Activated CD8-positive, alpha-beta memory T cell treated with anti-CD3 and anti-CD28 coated beads for 4 hours (primary cell): ENCODE measurements at places on chromosomes 3 and 15.

DNA sequence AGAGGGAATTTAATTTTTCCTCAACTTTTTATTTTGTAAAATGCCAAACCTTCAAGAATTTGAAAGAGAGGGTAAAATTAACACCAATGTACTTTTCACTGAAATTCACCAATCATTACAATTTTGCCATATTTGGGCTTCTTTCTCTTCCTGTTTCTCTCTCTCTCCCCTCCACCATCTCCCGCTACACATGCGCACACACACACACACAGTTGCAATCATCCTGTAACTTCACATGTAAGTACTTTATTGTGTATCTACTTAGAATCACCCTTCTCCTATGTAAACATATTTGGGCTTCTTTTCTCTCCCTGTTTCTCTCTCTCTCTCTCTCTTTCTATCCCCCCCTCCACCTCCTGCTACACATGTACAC, 7.4 kb downstream of the ARL14 start:
- DNase-seq: no peak

DNA sequence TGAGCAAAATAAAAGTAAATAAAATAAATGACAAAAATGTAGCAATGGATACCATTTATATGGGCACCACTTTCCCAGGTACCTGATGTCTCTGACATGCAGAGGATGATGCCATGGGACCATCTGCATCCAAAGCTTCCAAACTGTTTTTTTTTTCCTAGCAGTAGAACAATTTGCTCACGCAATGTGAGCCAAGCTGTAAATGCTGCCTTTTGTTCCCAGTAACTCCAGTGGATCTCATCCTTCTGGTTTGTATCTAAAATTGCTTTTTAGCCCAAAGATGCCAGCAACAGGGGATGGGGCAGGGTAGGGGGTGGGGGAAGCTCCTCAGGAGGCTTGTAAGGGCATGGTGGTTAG, 32.7 kb downstream of the SLC12A8 start:
- DNase-seq: no peak

GRCh38 chr3:81554388-81554787, 207.1 kb downstream of the GBE1 start:
- DNase-seq: no peak

- no peak for DNase-seq
Observed at GRCh38 chr3:8371960-8372463, 129.6 kb upstream of the LMCD1 start.

- no peak for DNase-seq
Observed at GRCh38 chr15:56759450-56759845, 26.1 kb upstream of the ZNF280D start.

DNA sequence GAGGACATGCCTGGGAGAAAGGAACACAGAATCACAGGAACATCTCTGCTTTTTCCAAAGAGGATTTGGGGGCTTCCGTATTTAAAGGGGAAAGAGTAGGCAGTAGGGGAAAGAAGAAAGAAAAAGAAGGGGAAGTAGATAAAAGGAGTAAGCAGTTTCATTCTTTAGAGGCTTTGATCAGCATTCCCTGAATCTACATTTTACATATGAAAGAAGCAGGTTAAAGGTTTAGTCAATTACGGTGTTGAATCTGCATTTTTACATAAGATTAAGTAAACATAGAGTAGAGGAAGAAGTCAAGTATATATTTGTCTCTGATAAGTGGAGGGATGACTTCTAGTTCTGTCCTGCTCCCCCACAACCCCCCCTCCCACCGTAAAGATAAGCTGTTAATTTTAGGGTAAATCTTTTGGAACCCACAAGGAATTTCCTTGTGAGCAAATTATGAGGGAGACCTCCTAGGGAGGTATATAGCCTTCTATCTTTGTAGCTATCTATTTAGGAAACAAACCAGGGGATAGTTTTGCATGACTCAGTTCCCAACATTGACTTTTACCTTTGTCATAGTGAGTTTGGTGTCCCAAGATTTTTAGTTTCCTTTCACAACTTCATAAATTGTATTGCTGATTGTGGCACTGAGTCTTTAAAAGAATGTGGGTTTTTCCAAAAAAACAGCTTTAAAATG, 8.7 kb upstream of the P2RY12 start:
- no peak for DNase-seq

GRCh38 chr3:194301730-194302129, 49.4 kb downstream of the CPN2 start:
- no peak for DNase-seq

DNA sequence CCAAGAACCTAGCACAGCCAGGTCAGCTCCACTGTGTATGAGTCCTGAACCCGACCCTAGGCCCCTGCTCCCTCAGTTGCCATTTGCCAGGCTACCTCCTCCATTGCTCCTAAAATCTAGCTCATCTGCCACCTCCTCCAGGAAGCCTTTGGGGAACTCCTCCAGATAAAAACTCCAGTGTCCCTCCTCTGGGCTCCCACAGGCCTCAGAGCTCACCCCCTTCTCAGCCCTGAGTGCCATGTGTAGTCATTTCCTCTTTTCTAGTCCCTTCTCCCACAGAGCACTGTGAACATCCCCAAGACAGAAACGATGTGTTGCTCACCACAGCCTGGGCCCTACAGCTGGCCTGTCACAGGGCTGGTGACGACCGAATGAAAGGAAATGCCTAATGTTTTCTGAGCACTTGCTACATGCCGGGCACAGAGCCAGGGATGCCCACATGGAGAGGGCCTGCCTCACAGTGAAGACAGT, 61.0 kb downstream of the IQSEC1 start:
- DNase-seq: peak; percentile 29

- DNase-seq: no peak
Observed at GRCh38 chr15:70293591-70294470, 196.1 kb upstream of the TLE3 start.

GRCh38 chr15:92001307-92001706, 147.8 kb downstream of the SLCO3A1 start:
- no peak for DNase-seq

DNA sequence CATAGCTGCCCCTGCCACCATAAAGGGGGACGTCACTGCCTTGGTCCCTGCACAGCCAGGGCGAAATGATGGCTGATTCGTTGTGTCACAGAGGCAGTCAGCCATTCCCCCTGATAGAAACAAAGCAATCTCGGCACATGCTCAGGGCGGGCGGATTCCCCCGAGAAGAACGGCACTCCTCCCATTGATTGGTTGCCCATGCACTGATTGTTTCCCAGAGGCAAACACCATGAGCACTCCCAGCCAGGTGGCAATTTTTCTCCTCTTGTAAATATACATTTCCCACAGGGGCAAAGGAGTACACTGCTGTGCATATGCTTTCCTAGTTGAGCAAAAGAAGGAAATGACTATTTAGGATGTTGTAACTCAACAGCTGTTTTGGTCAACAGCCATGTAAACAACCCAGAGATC, 56.5 kb downstream of the KY start:
- DNase-seq: no peak

DNA sequence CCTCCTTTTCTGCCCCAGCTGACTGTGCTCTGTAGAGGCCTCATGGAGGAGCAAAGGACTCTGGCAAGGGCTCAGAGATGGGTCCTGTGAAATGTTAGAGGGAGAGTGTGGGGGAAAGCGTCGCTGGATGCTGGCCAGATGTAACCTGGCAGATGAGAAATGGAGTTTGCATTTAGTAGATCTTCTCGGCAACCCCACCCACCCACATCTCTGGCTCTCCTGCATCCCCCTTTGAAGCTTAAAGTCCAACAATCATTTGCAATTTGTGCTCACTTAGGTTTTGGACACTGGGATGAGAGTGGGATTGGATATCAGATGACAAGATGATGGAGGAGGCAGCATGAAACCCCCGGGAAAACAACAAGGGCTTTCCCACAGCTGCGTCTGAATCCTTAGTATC, 523.6 kb upstream of the MCTP2 start:
- DNase-seq: no peak
